Tongue (tissue), 3 donors: ENCODE measurements at places on chromosomes 3 and 15. TPM values are rescaled to one million over a fixed set of nuclear protein-coding genes. Genes with fewer than 3 reads are reported as not detected.

Gene LMOD3
- 122 TPM for total RNA-seq

Gene FSTL1
- total RNA-seq: 799 TPM

- no peak for DNase-seq
These were observed 71.3 kb downstream of the RASA2 start for GRCh38 chr3:141557961-141558706.

Gene CYP19A1
- 3.0 TPM for total RNA-seq

Gene TGM4
- not detected for total RNA-seq

- DNase-seq: peak; percentile 53
These were observed 11.4 kb upstream of the STAB1 start for GRCh38 chr3:52483577-52484381.

DNA sequence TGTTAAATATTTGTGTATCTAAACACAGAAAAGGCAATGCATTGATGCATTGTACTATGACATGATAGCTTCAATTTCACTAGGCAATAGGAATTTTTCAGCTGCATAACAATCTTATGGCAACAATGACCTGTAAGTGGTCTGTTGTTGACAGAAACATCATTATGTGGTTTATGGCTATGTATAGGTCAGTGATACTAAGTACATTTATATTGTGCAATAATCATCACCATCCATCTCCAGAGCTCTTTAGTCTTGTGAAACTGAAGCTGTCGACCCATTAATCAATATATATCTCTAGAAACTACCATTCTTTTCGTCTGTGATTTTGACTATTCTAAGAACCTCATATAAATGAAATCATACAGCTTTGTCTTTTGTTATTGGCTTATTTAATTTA lies 200.1 kb upstream of the ZNF717 start:
- DNase-seq: no peak

GRCh38 chr3:81277853-81278252 lies 483.6 kb downstream of the GBE1 start:
- no peak for DNase-seq

DNA sequence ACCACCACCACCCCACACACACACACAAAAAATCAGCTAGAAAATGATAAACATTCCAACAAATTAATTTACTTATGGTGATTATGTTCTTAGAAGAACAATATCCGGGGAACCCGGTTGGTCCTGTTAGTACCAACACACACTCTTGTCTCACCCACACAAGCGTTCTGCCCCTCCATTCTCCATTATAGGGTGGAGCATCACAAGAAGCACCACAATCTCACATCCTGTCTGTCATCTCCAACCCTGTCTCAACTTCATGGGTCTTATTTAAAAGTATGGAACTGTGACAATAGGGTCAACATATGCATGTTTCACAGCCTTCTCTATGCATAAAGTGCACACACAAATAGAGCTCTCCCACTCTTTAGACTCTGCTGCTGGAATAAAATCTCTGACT lies 5.6 kb downstream of the GSK3B start:
- no peak for DNase-seq

- no peak for DNase-seq
These were observed 189.6 kb upstream of the THBS1 start for GRCh38 chr15:39391230-39391629.

DNA sequence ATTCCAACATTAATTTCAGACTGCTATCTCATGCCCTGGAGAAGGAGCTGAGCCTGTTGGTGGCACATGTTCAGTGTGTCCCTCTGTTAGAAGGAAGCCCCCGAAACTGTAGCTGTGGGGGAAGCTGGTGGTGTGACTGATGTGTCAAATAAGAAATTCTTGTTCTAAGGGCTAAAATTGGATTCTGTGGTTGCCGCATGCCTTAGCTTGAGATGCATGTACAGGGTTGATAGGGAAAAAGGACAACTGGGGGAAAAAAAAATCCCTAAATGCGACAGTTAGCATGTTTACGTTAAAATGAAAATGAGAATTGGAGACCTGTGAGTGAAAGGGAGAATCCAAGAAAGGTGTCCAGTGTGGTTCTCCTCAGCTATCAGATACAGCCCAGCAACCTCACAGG lies 58.6 kb downstream of the MED12L start:
- DNase-seq: no peak

Gene NPAP1
- not detected for total RNA-seq

Gene LMAN1L
- total RNA-seq: not detected

Gene UBE2E1
- 82.8 TPM for total RNA-seq

GRCh38 chr3:126939338-126939718 lies 43.6 kb upstream of the PLXNA1 start:
- DNase-seq: no peak

Gene PCYT1A
- total RNA-seq: 65.0 TPM

GRCh38 chr3:61537366-61537765 lies 24.0 kb upstream of the PTPRG start:
- peak; percentile 20 for DNase-seq

- DNase-seq: peak; percentile 14
These were observed 119.9 kb downstream of the LMLN start for GRCh38 chr3:198079771-198080520.

Gene ANKRD28
- 87.9 TPM for total RNA-seq

GRCh38 chr3:195692354-195692685 lies 28.5 kb upstream of the MUC20 start:
- no peak for DNase-seq

DNA sequence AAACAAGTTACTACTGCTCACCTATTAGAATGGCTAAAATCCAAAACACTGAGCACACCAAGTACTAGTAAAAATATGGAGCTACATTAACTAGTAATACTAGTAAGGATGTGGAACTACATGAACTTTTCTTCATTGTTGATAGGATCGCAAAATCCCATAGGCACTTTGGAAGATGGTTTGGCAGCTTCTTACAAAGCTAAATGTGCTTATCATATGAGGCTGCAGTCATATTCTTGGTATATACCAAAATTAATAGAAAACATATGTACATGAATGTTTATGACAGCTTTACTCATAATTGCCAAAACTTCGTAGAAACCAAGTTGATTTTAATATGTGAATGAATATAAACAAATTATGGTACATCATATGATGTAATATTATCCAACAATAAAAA lies 366.8 kb upstream of the KCNMB2 start:
- no peak for DNase-seq

Gene PLD1
- 60.6 TPM for total RNA-seq

DNA sequence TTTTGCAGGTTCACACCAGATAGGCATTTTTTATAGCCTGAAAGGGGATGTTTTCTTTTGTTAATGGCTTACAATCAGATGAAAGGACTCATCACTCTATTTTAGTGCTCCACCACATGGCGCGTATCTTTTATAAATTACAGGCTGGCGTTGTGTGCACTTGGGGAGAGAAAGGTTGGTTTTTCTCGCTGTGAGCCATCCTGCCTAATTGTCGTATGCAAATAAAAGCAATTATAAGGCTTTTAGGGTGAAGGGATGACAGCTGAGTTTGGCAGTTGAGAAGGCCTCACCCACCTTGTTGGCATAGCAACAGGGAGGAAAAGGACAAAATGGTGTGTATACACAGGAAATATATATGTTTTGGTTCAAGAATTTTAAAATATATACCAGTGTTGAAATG lies 268.0 kb downstream of the NR2F2 start:
- no peak for DNase-seq

Gene RSL24D1
- 88.9 TPM for total RNA-seq

DNA sequence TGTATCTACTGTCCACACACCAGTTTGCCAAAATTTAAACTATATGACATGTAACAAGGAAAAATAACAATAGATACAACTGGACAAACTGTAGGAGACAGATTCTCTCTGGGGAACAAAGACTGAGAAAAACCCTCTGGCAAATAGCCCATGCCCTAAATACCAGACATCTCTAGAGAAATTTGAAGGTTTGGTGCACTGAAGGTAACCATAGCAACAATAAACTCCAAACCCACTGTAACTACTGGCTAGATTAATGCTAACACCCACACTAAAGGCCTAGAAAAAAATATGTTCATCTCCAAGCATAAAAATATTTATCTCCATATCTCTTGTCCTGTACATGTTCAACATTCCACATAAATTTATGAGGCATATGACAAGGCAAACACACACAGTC lies 267.1 kb downstream of the STXBP5L start:
- no peak for DNase-seq

- no peak for DNase-seq
These were observed 6.8 kb downstream of the FYCO1 start for GRCh38 chr3:45988804-45989203.

Gene ISL2
- total RNA-seq: 6.6 TPM

- no peak for DNase-seq
These were observed 375.1 kb downstream of the FOXP1 start for GRCh38 chr3:71208211-71209095.

Gene GOLGA8G
- not detected for total RNA-seq

DNA sequence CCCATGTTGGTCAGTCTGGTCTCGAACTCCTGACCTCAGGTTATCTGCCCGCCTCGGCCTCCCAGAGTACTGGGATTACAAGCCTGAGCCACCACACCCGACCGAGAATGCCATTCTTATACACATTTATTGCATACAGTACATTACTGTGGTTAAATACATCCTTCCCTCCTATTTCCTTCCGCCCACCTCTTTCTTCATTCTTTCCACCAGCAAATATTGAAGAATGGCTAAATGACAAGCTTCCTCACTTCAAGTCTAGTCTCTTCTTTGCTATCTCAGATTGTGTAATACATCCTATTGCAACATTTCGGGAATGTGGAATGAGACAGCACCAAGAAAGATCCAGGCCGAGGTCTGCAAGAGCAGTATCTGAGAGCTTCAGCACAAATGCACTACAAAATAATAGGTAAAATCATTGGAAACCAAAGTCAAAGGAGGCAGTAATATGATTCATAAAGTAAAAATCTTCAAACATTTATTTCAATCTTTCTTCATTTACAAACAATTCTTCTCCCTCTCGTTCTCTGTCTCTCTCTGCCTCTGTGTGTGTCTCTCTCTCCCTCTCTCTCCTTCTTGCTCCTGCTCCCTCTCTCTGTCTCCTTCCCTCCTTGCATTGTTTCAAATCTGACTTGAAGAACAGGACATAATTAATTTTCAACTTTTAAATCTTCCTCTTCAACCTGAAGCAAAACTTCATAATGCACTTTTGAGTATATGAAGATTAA lies 94.7 kb upstream of the TGFBR2 start:
- no peak for DNase-seq

Gene IL12A
- 0.62 TPM for total RNA-seq

DNA sequence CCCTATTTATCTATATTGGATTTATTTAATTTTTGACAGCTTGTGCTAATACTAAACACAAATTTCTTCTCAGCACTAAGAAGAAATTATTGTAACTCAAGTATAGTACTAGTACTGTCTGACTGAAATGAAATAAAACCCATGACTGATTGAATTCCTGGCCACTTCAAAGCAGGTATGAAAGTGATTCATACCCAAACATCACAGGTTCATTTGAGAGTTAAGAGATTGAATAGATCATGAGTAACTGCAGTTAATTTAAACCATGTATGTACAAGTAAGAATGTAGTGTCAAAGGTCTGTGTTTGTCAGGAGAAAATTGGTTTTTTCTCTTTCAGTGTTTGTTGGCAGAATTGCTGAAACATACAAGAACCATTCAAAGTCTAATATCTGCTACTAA lies 332.0 kb upstream of the GRM7 start:
- DNase-seq: no peak

GRCh38 chr3:4279516-4280105 lies 23.6 kb upstream of the SETMAR start:
- no peak for DNase-seq

DNA sequence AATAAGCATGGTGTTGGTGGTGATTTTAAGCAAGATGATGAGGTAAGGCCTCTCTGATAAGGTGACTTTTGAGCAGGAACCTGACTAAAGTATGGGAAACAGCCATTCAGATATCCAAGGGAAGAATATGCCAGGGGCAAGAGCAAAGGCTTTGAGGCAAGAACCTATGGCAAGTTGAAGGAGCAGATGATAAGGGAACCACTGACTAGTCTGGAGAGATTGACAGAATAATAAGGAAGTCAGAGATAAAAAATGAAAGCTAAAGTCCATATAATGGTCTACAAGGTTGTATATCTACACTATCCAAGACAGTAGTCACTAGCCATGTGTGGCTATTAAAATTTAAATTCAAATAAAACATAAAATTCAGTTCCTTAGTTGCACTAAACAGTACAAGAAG lies 2.5 kb upstream of the C3orf38 start:
- no peak for DNase-seq

Gene SLC9C1
- 3.2 TPM for total RNA-seq

GRCh38 chr3:29281344-29282241 lies 722 bp downstream of the RBMS3 start:
- DNase-seq: peak; percentile 62

Gene PLSCR5
- not detected for total RNA-seq
